ENCODE measurements at places on chromosomes 4 and X. TPM values are rescaled to one million over a fixed set of nuclear protein-coding genes. Genes with fewer than 3 reads are reported as not detected.

The UGT2B11 gene
- total RNA-seq, result 0.25 TPM

The CCDC158 gene
- total RNA-seq, result 3.9 TPM

The TRMT2B gene
- 9.7 TPM for total RNA-seq

The TREX2 gene
- 0.23 TPM for total RNA-seq

The DCAF4L1 gene
- total RNA-seq, result 0.13 TPM

DNA sequence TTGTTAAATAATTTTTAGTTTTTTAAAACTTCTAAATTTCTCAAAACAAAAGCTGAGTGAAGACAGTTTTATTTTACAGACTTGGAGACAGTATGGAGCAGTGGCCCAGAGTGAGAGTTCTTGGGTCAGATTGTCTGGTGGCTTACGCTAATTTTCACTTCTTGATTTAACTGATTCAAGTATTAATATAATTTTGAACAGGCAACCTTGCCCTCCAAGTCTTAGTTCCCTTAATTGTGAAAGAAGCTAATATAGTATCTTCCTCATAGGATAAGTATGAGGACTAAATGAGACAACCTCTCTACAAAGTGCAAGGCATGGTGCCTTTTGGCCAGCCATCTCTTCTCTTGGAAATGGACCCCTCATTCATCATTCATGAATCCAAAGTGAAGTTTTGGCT, 25.4 kb downstream of the ATP7A start:
- DNase-seq, result no peak

DNA sequence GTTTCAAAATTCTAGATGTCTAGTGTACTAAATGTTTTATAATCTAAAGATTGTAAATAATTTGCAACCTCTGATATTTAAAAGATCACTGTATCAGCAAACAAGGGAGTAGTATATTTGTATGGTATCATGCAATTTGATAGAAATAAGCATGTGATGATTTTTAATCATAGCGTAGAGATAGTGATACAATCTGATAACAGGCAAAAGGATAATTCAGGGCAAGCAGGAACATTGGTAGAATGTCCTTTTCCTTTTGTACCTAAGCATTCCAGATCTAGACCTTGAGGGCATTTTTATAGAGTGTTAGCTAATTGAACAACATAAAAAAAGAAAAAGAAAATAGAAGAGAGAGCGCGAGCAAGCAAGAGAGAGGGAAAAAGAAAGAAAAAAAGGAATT, 1.4 kb downstream of the ANK2 start:
- no peak for DNase-seq
